ENCODE measurements at places on chromosomes 7 and 10.
A peak's percentile ranks its signal among the peaks of the same experiment; 100 is the strongest.

GRCh38 chr10:93760490-93760889 is 2.8 kb downstream of the LGI1 start:
- no peak for DNase-seq

GRCh38 chr7:82345886-82346285 is 97.7 kb downstream of the CACNA2D1 start:
- DNase-seq, result no peak

- no peak for DNase-seq
Measured at GRCh38 chr7:30170476-30171205, 35.9 kb downstream of the MTURN start.

DNA sequence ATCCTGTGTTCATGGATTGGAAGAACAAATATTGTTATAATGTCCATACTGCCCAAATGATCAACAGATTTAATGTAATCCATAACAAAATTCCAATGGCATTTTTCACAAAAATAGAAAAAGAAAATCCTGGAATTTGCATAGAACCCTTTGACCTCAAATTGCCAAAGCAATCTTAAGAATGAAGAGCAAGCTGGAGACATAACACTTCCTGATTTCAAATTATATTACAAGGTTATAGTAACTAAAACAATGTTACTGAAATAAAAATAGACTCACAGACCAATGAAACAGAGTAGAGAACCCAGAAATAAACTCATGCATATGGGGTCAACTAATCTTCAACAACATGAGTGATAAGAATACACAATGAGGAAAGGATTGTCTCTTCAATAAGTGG is 302.5 kb downstream of the PHTF2 start:
- no peak for DNase-seq

DNA sequence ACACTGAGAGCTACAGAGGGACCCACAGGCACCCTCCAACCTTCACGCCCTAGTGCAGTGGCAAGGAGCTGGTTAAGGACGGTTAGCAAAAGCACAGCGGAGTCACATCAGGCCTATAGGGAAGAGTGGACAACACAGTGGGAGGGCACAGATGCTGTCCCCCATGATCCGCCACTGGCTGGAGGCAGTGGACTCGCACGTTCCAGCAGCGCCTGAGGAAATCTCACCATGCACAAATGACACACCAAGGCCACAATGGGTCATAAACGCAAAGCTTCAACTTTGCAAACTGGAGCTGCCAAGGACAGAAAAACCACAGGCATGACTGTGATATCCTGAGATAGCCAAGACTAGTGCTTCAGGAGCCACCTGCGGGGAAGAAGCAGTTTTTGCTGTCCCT is 58.8 kb downstream of the GRB10 start:
- DNase-seq, result no peak

GRCh38 chr10:129402459-129402858 is 64.6 kb upstream of the MGMT start:
- no peak for DNase-seq

- no peak for DNase-seq
Measured at GRCh38 chr10:132156382-132156781, 30.4 kb upstream of the DPYSL4 start.

- DNase-seq, result no peak
Measured at GRCh38 chr10:6461961-6462360, 118.1 kb downstream of the PRKCQ start.

- no peak for DNase-seq
Measured at GRCh38 chr7:31309407-31309806, 31.1 kb downstream of the NEUROD6 start.

GRCh38 chr10:121800146-121800545 is 127.7 kb downstream of the ATE1 start:
- no peak for DNase-seq

- peak; percentile 59 for DNase-seq
Measured at GRCh38 chr10:132446661-132447445, 49.9 kb downstream of the PWWP2B start.

DNA sequence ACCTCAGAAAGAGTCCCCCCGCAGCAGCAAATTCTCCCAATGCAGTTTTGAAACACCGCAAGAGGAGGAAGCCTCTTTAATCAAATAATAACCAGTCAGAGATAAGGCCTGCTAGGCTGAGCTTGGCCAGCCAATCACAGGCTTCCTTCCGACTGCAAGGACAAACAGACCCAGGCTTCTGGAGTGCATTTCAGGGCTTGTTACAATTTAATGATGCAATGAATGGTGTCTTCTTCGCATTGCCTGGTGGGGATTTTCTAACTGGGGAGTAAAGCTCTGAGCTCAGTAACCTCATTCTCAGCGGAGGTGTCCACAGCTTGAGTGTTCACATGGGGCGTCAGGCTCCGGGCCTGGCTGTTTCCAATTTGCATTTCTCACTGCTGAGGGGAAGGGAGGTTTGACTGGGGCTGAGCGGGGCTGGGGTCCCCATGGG is 31.8 kb upstream of the GPAM start:
- DNase-seq, result no peak

GRCh38 chr7:3194501-3195141 is 106.4 kb upstream of the SDK1 start:
- no peak for DNase-seq

GRCh38 chr7:98211221-98211675 is at the start of gene BHLHA15:
BHLHA15 (plus strand) TSS chr7:98211439; CDS start chr7:98212310, 871 bp downstream.
- DNase-seq, result peak; percentile 72

DNA sequence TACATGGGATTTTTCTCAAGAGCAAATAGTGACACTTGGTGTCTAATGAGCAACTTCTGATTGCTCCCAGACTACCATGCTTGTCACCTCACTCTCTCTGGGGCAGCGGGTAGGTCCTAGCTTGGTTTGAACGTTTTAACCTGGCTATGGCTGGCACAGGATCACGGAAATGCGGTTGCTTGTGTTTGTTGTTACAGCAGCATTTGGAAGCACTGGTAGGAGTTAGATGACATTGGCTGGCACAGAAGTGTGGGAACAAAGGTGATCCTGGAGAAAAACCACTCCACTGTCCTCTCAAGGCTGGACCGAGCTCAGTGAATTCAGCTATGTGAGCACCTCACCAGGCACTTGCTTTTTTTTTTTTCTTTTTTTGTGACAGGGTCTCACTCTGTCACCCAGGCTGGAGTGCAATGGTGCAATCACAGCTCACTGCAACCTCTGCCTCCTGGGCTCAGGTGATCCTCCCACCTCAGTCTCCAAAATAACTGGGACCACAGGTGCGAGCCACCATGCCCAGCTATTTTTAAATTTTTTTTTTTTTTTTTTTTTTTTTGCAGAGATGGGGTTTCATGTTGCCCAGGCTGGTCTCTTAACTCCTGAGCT is 3.5 kb upstream of the PFKFB3 start:
- no peak for DNase-seq

GRCh38 chr7:104956753-104957450 is 57.1 kb upstream of the KMT2E start:
- peak; percentile 61 for DNase-seq

Data from GM10248 (cell line).